ENCODE measurements at places on chromosomes 5 and 9.

GRCh38 chr5:147515269-147515668 is 5.4 kb upstream of the DPYSL3 start:
- DNase-seq: no peak

- DNase-seq: no peak
Observed at GRCh38 chr5:107437154-107437553, 233.6 kb downstream of the EFNA5 start.

- no peak for DNase-seq
Observed at GRCh38 chr5:153619771-153620170, 129.3 kb downstream of the GRIA1 start.

DNA sequence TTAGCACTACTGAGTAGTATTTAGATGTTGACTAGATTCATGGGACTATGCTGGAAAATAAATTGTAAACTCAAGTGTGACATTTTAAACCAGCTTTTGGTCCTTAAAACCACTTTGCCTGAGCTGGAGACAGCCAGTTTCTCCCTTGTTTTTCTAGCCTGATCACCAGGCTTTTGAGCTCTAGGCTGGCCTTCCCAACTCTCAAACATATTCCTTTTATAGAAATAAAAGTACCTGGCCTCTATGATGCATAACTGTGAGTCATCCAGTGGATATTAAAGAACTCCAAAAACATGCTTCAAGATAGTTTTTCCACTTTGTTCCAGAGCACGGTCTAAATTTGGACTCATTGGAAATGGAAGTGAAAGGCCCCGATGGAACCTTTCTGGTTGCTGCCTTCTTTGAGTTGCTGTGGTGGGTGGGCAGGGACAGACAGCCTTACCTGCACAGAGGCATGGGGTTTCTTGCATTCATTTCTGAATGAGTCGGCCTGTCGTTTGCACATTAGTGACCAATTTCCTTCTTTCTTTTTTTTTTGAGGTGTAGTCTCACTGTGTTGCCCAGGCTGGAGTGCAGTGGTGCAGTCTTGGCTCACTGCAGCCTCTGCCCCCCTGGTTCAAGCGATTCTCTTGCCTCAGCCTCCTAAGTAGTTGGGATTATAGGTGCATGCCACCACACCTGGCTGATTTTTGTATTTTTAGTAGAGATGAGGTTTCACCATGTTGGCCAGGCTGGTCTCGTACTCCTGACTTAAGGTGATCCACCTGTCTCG is 43.1 kb downstream of the TRIO start:
- DNase-seq: peak; percentile 42

DNA sequence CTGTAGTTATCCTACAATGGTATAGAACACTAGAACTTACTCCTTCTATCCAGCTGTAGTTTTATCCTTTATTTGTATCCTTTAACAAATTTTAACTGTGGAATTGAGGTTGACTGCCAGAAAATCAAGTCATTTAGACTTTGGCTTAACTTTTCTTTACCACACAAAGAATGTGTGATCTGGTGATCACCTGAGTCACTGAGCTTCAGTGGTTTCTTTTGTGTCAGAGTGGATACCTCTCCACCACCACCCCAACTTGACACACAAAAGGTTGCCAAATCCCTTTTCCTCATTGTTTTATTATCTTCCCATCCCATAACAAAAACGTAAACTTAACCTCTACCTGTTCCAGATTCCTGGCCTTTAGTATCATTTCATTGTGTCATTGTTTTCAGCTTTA is 5.5 kb downstream of the OTULIN start:
- DNase-seq: no peak

DNA sequence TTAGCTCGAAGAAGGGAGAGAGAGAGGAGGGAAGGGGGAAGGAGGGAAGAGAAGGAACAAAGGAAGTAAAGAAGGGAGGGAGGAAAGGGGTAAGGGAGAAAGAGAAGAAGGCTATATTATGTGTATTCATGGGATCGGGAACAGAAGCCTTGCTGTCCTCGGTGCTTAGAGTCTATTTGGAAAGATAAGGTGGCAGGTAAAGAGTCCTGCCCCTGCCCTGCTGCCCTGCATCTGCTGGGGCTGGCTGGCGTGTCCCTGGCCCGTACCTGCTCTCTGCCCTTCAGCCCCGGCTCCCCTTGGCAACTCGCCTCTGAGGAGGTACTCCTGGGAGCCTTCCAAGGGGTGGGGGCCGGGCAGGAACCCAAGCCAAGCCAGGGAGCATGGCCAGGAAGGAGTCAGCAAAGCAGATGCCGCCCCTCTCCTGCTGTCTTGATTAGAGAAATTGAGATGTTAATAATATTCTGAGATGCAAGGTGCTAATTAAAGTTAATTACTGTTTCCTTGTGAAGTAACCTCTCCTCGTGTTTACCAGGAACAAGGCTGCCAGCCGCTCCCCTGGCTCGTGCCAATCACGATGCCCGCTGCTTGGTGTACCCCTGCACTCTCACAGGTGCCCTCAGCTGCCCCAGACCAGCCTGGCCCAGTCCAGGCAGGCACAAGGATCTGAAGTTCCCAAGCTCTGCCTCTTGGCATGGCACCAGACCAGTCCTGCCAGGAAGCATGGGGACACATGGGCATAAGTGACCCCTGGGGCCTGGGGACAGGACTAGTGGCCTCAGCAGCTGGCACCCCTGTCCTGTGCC is 36.6 kb downstream of the PCDH1 start:
- no peak for DNase-seq

DNA sequence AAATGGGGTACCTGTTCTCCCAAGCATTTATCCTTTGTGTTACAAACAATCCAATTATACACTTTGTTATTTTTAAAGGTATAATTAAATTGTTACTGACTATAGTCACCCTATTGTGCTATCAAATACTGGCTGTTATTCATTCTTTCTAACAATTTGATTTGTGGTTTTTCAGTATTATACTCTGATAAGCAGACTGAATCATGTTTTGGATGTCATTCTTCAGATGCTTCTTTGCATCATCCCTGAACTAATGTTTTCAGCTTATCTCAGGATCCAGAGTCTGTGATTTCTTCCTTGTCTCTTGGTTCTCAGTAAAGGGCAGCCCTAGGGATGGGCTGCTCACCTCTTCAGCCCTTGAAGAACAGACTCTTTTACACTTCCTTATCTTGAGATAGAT is 177.8 kb upstream of the SGCD start:
- no peak for DNase-seq

DNA sequence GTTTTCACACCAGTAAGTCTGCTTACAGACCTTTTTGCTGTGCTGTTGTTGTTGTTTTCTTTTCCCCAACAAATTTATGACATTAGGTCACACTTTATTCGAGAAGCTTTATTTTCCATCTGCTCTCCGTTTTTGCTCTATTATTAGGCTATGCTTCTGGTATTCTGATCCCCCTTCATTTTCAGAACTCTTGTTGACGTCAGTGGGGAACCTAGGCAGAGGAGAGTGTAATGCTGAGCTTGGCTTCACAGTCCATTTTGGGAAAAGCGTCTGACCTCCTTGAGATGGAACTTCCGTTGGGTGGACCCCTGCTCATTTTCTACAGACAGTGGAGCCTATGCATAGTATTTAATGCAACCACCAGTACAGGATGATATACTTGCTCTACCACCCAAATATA is 387.9 kb upstream of the MEF2C start:
- no peak for DNase-seq

DNA sequence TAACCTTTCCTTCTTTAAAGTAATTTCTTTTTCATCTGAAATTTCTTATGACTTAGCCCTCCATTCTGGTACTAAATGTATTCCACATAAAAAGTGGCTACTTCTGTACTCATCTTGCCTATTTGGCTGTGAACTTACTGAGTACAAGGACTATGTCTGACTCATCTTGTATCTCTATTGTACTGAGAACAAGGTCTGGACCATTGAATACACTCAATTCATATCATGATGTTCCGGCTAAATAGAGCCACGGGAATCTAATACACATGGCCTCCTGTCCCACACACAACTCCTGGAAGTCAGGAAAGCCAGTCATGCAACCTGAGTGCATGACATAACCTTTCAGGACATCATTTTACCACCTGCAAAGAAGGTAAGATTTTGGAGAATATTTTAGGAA is 203.9 kb downstream of the PLK2 start:
- DNase-seq: no peak

DNA sequence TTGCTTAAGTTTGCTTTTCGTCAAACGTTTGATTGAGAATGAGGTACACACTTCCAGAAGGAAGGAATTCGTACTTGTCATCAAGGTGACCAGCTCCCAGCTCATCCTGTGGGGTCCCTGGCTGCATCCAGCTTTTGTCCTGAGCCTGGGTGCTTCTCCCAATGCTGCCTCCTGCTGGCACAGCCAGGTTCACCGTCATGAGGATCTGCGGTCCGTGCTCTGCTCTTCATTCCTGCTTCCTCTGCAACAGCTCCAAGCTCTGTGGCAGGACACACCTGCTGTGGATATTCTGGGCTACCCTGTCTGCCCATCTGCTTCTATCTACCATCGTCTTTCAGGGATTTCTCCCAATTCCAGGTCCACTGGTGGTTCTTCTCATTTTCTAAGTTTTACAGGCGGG is 13.3 kb upstream of the UBE2QL1 start:
- DNase-seq: peak; percentile 29

GRCh38 chr5:101917166-101917565 is 378.9 kb downstream of the SLCO4C1 start:
- DNase-seq: no peak

GRCh38 chr5:73596705-73597328 is 29.2 kb upstream of the ARHGEF28 start:
- peak; percentile 39 for DNase-seq

GRCh38 chr9:72440992-72441847 is 76.2 kb upstream of the ZFAND5 start:
- no peak for DNase-seq

GRCh38 chr5:110846398-110847001 is 107.7 kb downstream of the SLC25A46 start:
- no peak for DNase-seq

DNA sequence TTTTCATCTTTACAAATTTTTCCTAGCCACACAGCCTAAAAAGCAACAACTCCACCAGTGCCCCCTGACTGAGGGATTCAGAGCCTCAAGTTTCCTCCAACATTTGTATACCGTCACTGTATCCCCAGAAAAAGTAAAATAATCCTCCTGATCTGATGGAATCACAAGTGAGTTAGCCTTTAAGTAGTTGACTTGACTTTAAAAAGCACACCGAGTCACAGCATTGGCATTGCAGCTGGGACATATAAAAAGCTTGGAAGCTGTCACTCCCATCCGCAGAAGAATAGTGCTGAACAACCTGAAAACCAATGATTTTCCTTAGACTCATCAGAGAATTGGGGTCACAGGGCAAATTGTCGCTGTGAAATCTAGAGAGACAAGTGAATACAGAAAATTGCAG is 41.6 kb upstream of the FBN2 start:
- DNase-seq: no peak

DNA sequence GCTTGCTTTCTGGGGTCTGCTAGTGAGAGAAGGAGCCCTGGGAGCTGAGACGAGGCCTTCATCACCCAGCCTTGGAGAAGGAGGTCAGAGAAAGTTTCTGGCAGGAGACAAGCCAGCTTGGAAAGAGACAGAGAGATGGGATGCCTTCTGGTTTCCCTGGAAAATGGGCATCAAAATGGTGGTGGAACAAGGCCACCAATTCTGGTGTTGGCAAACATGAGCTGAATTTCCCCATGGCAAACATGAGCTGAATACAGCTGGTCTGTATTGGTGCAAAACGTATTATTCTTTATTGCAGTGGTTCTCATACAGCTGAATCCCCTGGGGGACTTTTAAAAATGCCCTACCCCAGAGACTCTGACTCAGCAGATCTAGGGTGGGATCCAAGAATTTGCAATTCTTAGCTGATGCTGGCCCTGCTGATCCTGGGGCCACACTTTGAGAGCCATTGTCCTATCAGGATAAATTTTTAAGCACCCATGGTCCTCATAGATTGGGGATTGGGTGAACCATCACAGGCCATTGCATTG is 39.1 kb upstream of the S1PR3 start:
- no peak for DNase-seq

DNA sequence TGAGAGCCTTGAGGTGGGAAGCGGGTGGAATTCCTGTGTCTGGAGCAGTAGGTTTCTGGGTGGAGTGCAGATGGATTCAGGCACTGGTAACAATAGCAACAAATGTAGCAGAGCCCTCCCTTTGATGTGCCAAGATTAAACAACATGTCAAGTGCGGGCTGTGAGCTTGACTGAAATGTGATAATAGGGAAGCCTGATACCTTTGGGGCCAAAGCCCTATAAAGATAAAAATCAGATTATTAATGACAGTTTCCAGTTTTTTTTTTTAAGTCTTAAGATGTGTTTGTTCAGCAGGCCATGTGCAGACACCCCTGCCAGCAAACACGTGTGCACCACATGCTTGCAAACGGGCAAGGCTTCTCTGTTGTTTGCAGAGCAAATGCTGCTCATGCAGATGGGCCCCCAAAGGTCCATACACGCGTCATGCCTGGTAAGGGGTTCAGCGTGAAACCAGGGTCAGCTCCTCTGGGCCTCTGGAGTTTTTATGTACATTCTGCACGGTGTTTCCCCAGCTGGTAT is 193.2 kb downstream of the GADD45G start:
- no peak for DNase-seq

- no peak for DNase-seq
Observed at GRCh38 chr5:61344187-61344944, 12.3 kb downstream of the ZSWIM6 start.

DNA sequence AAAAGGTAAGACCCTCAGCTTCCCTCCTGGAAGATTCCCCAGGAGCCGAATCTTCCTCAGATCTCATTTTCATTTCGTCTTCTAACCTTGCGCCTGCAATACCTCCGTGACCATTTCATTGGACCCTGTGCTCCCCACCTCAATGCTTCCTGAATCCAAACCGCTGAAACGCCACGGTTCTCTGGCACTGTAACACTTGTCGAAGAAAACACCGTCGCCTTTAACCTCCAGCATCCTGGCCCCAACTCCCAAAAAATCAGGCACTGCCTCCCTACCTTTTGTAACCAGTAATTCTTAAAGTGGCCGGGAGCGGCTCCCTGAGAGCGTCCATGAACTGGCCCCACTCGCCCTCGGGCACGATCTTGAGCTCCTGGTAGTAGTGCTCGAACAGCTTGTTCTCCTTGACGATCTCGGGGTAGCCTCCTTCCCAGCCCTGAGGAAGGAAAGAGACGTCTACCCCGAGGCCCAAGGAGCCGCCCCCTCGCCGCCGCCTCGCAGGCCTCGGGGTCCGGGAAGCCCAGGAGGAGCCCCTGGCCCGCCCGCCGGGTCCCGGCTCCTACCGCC is 438 bp downstream of the NSUN2 start:
- no peak for DNase-seq

- DNase-seq: peak; percentile 67
Observed at GRCh38 chr9:87640385-87640795, 85.5 kb upstream of the CTSL start.

DNA sequence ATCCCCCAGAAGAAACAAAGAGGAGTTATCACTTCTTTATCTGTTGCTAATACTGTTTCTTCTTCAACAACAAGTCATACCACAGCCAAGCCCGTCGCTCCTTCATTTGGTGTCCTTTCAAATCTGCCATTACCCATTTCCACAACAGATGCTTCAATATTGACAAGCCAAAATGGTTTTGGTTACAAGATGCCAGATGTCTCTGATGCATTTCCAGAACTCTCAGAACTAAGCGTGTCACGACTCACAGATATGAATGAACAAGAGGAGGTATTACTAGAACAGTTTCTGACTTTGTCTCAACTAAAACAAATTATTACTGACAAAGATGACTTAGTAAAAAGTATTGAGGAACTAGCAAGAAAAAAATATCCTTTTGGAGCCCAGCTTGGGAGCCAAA is 16.0 kb upstream of the HAND1 start:
- DNase-seq: no peak

GRCh38 chr5:118687100-118687499 is 301.2 kb downstream of the DTWD2 start:
- no peak for DNase-seq

Measured in H4 (cell line).